ENCODE measurements at places on chromosomes 11 and 22.

DNA sequence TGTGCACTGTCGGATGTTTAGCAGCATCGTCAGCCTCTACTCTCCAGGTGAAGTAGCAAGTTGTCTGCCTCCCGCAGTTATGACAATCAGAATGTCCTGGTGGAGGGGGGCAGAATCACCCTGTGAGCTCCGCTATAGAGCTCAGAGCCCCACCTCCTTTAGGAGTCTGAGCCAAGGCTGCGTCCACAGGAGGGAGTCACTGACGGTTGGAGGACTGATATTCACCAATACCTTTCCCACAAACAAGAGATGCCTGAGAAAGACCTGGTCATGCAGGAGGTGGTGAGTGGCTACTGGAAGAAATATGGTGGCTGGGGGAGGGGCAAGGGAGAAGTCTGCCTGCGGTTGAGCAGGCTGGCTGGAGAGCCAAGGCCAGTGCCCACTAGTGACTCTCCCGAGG is 41.7 kb upstream of the ADA2 start:
- no peak for DNase-seq

DNA sequence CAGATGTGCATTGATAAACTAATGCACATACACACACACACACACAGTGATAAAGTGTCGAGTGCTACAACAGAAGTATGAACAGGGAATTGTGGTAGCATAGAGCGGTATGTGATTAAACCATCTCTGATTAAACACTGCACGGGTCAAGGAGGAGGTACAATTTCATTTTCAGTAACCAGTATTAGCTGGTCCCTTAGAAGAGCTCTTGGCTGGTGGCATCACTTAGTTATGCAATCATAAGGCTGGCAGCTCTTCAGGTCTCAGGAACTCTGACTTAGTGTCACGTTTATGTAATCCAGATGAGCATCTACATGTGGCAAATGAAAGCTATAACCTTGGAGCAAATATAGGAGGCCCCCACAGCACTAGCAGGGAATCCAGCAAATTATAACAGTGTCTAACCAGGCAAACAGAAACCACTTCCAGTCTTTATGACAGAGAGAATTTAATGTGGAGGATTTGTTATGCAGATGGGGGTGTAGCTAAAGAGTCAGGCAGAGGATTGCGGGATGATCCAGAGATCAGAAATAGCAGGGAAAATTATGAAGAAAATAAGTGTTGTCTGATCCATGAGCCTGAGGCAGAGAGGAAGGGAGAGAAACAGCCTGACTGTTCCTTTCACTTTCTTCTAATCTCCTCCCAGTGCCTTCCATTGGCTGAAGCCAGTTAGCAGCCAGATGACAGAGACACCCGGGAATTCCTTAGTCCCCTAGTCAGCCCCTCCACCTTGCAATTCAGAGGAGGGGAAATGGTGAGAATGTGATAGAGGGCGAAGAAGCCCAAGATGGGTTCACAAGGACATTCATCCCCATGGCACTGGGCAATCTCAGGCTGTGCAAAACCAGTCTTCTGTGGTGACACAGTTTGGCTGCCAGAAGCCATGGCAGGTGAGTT is 533.1 kb upstream of the TENM4 start:
- no peak for DNase-seq

GRCh38 chr11:5343474-5344335 is at the start of gene OR51B5:
TSS of gene OR51B5 (minus strand) at chr11:5343524. CDS start at chr11:5343524, 0 bp downstream.
- DNase-seq, result no peak

GRCh38 chr11:59849129-59849528 is 3.8 kb upstream of the CBLIF start:
- DNase-seq, result no peak

DNA sequence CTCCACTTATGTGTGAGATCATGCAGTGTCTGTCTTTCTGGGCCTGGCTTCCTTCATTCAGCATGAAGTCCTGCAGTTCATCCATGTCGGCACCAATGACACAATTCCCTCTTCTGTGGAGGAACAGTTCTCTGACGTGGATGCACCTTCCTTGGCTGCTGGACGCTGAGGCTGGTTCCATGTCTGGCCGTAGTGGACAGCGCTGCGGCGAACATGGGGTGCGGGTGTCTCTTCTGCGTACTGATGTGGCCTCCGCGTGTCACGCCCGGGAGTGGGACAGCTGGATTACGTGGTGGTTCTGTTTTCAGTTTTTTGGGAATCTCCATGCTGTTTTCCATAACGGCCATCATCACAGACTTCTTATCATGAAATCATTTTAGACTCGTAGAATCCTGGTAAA is 16.9 kb upstream of the MUC2 start:
- DNase-seq, result no peak

GRCh38 chr11:61131186-61131585 is 28.9 kb downstream of the CD5 start:
- no peak for DNase-seq

- DNase-seq, result no peak
Measured at GRCh38 chr11:93936460-93936859, 84.7 kb upstream of the HEPHL1 start.

DNA sequence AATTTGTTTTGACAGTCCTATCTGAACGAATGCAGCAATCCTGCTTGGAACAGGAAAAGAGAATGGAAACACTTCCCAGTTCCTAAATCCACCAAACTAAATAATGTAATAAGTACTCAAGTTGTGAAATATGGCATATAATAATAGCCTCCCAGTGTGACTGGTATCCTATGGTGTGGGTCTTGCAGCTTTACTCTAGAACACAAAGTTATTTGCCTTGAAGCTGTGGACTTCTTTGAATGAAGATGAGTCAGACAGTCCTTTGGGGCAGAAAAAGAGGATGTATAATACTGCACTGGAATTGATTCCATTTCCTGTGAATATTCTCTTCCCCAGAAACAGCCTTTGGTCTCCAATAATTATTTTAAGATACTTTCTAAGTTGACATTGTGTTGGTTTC is 887.0 kb downstream of the KCNA4 start:
- no peak for DNase-seq

GRCh38 chr11:5123802-5124521 is 14.2 kb downstream of the OR52A5 start:
- DNase-seq, result peak; percentile 75

DNA sequence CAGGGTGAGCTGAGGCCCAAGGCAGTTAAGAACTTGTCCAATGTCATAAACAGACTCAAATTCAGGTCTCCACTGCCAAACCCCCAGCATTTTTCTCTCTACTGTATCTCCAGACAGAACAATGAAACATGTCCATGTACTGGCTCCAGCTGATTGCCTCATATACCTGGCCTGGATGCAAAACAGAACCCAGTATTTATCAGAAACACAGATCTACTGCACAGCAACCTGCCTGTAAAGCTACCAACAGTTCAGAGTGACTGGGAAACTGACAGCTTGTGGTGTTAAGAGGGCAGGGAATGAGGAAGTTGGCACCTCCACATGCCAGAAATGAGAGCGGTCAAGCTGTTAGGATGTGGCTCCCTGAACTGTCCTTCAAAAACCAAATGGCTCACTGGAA is 41.6 kb downstream of the C11orf71 start:
- DNase-seq, result no peak

DNA sequence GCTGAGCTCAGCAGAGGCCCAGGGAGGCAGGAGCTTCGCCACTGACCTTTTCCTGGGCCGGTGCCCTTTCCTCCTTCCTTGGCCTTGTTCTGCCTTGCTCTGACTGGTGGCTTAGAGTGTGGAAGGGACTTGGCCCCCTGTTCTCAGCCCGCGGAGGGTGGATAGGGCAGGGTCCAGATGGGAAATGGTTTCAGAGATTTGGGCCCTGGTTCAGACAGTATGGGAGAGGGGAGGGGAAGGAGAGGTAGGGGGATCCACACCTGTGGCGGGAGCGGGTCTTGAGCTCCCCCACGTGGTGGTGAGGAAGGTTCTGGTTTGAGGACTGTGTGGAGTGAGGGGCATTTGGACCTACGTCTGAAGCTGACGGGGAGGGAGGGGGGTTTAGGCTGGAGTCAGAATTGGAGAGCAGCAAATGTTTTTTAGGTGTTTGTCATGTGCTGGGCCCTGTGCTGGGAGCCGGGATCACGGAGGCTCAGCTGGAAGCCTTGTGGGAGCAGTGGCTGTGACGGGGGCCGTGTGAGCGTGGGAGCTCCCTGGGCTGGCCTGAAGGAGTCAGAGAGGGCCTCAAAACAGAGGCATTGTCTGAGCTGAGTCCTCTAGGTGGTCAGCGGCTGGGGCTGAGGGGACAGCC is 27.2 kb downstream of the SHANK3 start:
- DNase-seq, result no peak

DNA sequence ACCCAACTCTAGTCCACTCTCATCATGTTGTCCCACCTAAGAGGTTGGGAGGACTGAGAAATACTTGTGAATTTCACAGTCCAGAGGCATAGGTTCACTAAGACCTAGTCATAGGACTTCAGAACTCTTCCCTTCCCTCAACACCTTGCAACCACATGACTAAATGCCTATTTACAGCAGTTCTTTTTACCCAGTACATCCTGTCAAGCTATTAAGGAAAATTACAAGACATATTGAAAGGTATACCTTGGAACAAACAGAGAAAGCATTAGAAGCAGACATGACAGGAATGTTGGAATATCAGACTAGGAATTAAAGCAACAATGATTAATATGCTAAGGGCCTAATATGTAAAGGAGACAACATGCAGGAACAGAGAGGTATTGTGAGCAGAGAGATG is 563.8 kb upstream of the LRRC4C start:
- no peak for DNase-seq

- DNase-seq, result no peak
Measured at GRCh38 chr22:42680648-42681047, 31.5 kb upstream of the CYB5R3 start.

DNA sequence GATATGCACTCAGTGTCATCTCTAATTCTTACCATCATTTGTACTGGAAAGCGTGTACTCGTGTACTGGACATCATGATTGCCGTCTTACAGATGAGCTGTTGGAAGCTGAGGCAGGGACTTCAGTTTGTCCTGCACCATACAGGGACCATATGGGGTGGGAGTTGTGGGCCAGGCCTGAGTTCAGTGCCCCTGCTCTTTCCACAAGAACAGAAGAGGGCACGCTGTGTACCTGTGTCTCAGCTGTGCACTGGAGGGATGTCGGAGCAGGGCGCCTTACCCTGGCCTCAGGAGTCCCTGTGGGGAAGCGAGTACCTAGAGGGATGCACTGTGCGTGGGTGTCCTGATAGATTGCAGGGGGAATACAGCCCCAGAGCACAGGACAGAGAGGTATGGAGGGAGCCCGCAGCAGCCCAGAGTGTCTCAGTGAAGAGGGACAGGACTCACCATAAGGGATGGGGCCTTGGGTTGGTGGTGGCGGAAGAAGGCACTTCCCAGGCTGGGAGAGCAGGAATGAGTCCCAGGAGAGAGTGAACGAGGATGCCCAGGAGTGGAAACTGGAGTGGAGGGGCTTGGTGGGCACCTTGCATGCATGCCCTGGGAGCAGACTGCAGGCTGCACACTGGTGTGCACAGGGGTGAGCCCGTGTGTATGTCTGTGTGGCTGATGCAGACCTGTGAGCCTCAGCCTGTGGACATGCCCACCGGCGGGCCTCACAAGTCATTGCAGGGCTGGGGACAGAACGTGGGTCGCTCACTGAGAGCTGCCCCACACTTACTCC is 329.7 kb downstream of the TBC1D22A start:
- no peak for DNase-seq

DNA sequence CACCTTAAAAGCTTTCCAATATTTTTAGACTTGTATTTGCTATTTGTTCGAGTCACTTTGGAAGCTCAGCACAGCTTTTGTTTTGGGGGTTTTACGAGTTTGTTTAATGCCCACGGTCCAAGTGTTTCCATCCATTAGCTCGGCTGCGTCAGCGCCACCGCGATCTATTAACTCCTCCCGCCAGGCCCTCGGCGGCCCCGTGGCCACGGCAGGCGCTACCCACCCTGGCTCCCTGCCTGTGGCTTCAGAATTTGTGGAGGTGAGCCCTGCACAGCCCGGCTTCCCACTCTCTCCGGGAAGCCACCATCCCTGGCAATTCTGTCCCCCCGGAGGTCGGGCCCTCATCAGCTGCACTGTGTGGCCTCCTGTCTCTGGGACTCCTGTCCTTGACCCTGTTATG is 648.5 kb downstream of the BRD1 start:
- no peak for DNase-seq
